ENCODE measurements at places on chromosomes 1 and 21. TPM values are rescaled to one million over a fixed set of nuclear protein-coding genes. Genes with fewer than 3 reads are reported as not detected.

DNA sequence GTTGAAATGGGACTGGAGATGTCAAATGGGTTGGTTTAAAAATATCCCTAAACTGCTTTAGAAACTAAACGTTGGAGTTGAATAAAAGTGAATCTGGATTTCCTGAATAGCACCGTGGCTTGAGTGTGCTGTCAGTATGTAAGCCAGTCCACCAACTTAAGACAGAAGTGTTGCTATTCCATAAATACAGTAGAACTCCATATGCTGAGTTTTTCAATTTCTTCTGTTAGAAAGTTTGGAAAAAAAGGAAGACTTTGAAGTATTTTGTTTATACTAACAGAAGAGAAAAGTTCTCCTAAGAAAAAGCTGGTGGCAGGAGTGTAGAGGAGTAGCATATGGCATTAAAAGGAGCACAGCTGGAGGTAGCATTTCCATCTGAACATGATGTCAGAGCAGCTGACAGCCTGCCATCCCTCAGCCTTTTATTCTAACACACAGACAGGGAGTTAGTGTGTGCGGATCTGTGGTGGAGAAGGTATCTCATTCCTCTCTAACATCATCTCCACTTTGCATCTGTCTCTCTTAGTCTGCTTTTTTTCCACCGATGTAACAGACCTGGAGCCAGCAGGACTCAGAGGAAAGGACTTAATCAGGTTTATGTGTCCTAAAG lies at the start of gene ZBTB18:
TSS of gene ZBTB18 (plus strand) at position 449 of the 610 bp plus-strand sequence. CDS start at position 598, 149 bp downstream.
- peaks cover 14% of the 10 kb centered on the region for H3K36me3 ChIP-seq
- H3K27me3 ChIP-seq, result peaks cover 13% of the 10 kb centered on the region
- DNase-seq, result no peak
- H3K4me1 ChIP-seq, result peaks cover 19% of the 10 kb centered on the region

DNA sequence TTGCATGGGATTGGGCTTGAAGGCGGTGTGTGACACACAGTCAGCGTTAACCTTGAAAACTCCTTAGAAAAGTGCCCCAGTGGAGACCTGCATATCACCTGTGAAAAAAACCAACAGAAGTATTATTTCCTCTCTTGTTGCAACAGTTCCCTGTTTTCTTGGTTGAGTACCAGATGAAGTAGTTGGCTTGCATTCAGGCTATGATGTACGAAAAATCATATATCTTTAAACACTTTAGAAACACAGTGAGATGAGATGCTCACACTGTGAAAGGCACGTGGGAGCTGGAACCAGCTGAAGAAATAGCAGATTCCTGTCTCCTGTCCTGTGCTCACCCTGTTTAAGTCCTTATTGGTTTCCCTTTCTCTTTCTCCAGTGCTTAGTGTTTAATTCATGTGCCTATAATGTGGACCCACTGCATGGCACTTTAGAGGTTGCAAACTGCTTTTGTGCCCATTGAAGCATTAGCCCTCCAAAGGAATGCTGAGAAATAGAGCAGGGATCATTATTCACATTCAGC lies 2.8 kb downstream of the CAMK1G start:
- H3K27ac ChIP-seq, result no peak overlapping the region
- H3K27me3 ChIP-seq, result peaks cover 19% of the 10 kb centered on the region
- no peak for DNase-seq

- no peaks in the 10 kb centered on the region for H3K27me3 ChIP-seq
- no peaks in the 10 kb centered on the region for H3K36me3 ChIP-seq
- H3K4me1 ChIP-seq, result no peaks in the 10 kb centered on the region
- H3K27ac ChIP-seq, result no peak overlapping the region
These were observed 5.4 kb upstream of the RGSL1 start for GRCh38 chr1:182444497-182444896.

- H3K27ac ChIP-seq, result no peak overlapping the region
- H3K27me3 ChIP-seq, result peaks cover 38% of the 10 kb centered on the region
- H3K36me3 ChIP-seq, result no peaks in the 10 kb centered on the region
- no peak for DNase-seq
These were observed 648 bp upstream of the RGS7 start for GRCh38 chr1:241357366-241358340.

DNA sequence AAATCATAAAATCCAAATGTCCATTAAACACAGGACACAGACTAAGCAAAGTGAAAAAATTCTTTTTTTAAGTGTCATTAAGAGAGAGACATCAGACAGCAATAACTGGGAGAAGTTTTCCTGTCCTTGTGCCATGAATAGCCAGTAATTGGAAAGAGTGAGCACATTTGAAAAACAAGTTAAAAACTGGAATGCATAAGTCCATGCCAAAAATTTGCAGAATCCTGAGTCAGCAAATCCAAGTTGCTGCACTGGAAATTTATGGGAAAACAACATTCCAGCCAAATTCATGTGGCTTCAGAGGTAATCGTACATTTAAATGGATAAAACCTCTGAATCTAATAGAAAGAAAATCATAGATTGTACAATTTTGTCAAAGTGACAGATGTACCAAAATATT lies 291.4 kb downstream of the LRRC40 start:
- no peak for DNase-seq
- no peak overlapping the region for H3K4me3 ChIP-seq
- no peaks in the 10 kb centered on the region for H3K36me3 ChIP-seq
- no peak overlapping the region for H3K27ac ChIP-seq
- H3K27me3 ChIP-seq, result no peaks in the 10 kb centered on the region
- no peaks in the 10 kb centered on the region for H3K4me1 ChIP-seq

GRCh38 chr1:60746278-60746791 lies 336.0 kb upstream of the NFIA start:
- no peaks in the 10 kb centered on the region for H3K4me1 ChIP-seq
- no peaks in the 10 kb centered on the region for H3K36me3 ChIP-seq
- no peak overlapping the region for H3K27ac ChIP-seq
- no peak for DNase-seq

- no peak for DNase-seq
- no peak overlapping the region for H3K4me3 ChIP-seq
- H3K36me3 ChIP-seq, result no peaks in the 10 kb centered on the region
- peaks cover 8% of the 10 kb centered on the region for H3K27me3 ChIP-seq
These were observed 444.2 kb downstream of the SETD4 start for GRCh38 chr21:35616090-35616489.

DNA sequence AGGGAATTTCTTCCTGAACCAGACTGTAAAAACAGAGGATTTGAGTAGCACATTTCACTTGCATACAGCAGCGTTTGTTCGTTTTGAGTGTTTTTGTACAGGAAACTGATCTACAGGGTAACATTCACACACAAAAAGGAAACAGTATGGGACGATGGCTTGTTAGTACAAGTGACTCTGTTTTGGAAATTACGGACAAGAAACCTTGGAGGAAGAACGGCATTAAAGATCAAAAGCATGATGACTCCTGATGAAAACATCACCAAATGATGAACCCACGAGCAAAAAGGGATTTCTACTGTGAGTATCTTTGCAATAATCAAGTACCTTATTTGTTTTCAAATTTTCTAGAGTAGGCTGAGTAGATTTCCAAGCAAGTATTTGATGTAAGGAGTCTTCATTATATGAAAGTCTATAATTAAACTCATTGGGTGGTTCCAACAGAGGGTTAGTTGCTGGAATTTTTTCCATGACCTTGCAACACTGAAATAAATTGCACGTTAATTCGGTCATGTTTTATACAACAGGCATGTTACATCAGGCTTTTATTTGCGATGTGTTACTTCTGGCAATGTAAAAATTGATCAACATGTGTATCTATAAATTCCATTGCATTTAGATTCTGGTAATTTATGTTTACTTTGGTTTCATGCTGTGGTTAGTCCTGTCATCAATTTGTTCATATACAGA lies 76.7 kb upstream of the KCNK2 start:
- H3K4me1 ChIP-seq, result no peaks in the 10 kb centered on the region
- no peaks in the 10 kb centered on the region for H3K36me3 ChIP-seq
- no peaks in the 10 kb centered on the region for H3K27me3 ChIP-seq
- DNase-seq, result no peak
- no peak overlapping the region for H3K27ac ChIP-seq
- H3K4me3 ChIP-seq, result no peak overlapping the region

DNA sequence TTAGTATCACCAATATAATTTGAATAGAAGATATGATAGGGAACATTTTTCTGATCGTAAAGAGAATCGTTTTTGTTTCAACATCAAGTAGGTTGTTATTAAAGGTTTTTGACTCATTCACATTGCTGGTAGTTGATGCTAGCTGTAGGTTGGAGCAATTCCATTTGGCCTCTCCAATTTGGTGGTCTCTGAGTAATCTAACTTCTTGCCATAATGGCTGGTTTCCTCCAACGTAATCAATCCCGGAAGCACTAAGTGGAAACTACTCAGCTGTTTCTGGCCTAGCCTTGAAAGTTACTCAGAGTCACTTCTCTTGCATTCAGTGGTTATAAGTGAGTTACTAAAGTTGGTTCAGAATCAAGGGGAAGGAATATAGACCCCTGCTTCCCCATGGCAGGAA lies 26.0 kb downstream of the RCOR3 start:
- no peaks in the 10 kb centered on the region for H3K4me1 ChIP-seq
- peaks cover 44% of the 10 kb centered on the region for H3K36me3 ChIP-seq
- no peak for DNase-seq
- H3K27me3 ChIP-seq, result no peaks in the 10 kb centered on the region

GRCh38 chr1:91757763-91758460 lies 128.0 kb downstream of the TGFBR3 start:
- peaks cover 17% of the 10 kb centered on the region for H3K4me1 ChIP-seq
- H3K27ac ChIP-seq, result no peak overlapping the region
- H3K27me3 ChIP-seq, result peaks cover 3% of the 10 kb centered on the region
- no peaks in the 10 kb centered on the region for H3K36me3 ChIP-seq
- H3K4me3 ChIP-seq, result no peak overlapping the region

DNA sequence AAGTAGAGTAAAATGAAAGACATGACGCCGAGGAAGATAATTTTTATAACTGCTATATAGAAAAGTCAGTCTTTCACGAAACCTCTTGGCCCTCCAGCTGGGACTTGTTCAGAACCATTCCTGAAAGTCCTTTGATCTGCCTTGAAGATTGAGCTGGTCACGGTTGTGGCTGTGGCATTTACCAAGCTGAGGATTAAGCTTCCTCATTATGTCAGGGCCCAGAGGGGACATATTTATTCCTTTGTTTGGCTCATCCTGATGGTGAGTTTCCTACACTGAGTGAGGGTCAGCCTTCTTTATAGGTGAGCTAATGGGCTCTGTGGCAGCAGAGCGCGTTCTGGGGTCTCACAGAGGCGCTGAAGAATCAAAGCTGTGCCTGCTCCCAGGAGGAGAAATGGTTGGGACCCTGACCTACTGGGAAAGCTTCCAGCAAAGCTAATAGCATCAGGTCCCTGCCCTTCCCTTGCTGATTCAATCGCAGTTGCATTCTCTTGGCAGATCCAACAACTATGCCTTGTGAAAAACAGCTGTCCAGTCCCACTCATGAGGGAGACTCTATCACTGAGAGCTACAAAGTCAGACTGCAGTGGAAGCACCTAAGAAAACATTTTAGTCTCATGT lies 43.2 kb upstream of the PBX1 start:
- H3K4me1 ChIP-seq, result no peaks in the 10 kb centered on the region
- DNase-seq, result no peak
- H3K27ac ChIP-seq, result no peak overlapping the region
- no peaks in the 10 kb centered on the region for H3K36me3 ChIP-seq

DNA sequence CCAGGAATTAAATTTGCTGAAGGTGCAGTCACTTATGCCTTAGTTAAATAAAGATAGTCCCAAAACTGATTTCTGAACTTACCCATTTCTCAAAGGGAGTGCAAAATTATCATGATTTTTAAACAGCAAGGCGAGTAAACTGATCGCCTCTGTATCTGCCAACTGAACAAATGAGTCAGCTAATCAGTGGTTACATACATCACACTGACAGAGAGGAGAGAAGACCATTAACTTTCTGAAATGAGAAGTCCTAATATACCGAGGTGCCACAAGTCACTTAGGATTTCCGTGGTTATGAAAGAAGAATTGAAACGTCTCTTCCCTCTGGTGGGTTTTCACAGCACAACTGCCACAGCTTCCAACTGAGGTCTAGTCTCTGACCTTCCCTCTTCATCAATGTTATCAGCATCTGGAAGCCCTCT lies 400.7 kb downstream of the SMYD3 start:
- no peaks in the 10 kb centered on the region for H3K27me3 ChIP-seq
- DNase-seq, result no peak
- H3K36me3 ChIP-seq, result no peaks in the 10 kb centered on the region
- no peaks in the 10 kb centered on the region for H3K4me1 ChIP-seq
- no peak overlapping the region for H3K27ac ChIP-seq
- H3K4me3 ChIP-seq, result no peak overlapping the region

DNA sequence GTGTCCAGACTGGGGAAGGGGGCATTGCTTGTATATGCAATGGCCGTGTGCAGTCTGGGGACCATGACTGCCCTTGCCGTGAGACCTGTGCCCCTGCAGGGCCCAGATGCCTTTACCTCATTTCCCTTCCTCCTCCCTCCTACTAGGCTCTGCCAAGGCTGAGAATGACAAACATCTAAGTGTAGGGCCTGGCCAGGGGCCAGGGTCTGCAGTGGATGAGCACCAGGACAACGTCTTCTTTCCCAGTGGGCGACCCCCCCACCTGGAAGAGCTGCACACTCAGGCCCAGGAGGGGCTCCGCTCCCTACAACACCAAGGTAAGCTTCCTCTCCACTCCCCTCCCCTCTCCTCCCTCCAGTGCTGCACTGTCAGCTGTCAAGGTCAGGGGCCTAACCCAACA lies 49.5 kb downstream of the YARS1 start:
- no peaks in the 10 kb centered on the region for H3K36me3 ChIP-seq
- H3K27me3 ChIP-seq, result no peaks in the 10 kb centered on the region
- H3K27ac ChIP-seq, result no peak overlapping the region
- DNase-seq, result no peak

DNA sequence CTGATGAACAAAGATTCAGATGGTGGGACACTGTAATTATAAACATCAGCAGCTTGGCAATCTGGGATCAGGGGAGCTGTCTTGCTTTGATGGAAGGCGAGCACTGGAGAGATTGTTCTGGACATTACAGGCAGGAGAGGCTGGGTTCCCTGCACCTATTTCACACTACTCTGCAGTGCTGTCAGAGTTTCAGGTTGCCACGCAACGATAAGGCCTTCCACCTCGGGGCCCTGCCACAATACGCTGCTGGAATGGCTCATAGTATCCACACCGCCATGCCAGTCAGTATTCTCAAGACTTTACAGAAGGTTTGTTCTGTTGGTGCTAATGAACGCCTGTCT lies 96.8 kb downstream of the GLIS1 start:
- no peak for DNase-seq
- no peaks in the 10 kb centered on the region for H3K4me1 ChIP-seq
- H3K27ac ChIP-seq, result no peak overlapping the region
- no peaks in the 10 kb centered on the region for H3K36me3 ChIP-seq
- no peak overlapping the region for H3K4me3 ChIP-seq
- H3K27me3 ChIP-seq, result peaks cover 4% of the 10 kb centered on the region

DNA sequence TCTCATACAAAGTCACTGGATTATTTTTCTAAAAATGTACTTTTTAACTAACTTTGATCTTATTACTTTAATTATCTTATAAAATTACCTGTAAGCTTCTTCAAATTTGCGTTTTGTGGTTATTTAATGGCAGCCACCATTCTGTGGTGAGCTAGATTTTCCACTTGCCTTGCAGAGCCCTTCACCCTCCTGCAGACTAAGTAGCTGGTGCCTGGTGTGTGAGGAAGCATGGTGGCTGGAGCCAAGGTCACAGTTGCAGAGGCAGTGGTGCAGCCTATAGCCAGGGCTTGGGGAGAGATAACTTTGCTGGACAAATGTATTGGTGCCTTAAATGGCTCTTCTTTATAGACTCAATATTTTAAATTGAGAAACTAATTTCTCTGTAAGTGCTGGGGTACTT lies 11.2 kb upstream of the CD84 start:
- H3K4me1 ChIP-seq, result peaks cover 5% of the 10 kb centered on the region
- H3K27me3 ChIP-seq, result no peaks in the 10 kb centered on the region
- no peak for DNase-seq

The UTP25 gene
- 6.5 TPM for total RNA-seq

The PIK3CD gene
- 283 TPM for total RNA-seq

The ADORA1 gene
- not detected for total RNA-seq

The CHI3L2 gene
- 27.0 TPM for total RNA-seq

The C4BPB gene
- total RNA-seq, result 1.7 TPM

The LMX1A gene
- not detected for total RNA-seq
